Activated B cell treated with CpG ODN at 0.5 μM for 24 hours (primary cell): ENCODE measurements at places on chromosomes 12 and 14.

DNA sequence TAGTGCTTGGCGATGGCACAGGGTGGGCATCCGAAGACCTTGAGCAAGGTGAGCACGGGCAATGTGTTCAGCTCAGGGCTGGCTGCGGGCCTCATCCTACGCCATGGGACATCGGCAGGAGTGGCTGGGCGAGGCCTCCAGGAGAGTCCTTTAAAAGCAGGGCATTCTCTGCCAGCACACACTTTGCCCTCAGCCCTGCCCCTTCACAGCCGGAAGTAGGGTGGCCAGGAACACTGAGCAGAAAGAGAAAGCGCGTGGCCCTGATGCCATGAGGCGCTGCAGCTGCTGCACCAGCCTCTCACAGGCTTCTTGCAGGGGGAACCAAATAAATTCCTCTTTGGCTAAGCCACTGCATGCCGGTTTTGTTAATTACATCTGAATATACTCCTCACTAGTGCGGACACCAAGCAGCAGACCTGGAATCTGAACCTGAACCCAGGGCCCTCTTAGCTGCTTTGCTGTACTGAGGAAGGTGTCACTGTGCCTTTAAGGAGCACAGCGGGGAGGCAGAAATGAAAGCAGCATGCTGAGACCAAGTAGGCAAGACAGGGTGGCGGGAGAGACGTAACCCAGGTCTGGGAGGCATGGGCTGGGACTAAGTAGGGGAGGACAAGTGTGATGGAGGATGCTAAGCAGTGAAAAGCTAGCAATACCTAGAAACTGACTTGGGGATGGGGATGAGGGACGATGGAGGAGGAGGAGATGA, 155.2 kb downstream of the TTC7B start:
- no peak for DNase-seq

DNA sequence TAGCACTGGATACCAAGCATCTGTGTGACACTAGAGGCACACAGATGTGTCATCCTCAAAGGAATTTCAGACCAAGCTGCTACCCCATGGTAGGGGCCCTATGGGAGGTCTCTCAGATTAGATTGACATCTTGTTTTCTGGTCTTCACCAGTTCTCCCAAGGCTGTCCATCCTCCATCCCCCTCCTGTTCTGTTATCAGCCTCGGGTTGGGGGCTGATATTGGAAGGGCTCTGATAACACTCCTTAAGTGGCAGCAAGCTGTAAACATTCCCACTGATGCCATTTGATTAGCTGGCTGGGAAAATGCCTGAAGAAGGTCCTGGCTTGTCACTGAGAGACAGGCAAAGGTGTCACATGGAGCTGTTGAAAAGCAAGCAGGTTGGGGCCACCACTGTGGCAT, 185.9 kb upstream of the RBM19 start:
- DNase-seq, result no peak

GRCh38 chr12:5773550-5773949, 171.5 kb downstream of the ANO2 start:
- DNase-seq, result no peak

DNA sequence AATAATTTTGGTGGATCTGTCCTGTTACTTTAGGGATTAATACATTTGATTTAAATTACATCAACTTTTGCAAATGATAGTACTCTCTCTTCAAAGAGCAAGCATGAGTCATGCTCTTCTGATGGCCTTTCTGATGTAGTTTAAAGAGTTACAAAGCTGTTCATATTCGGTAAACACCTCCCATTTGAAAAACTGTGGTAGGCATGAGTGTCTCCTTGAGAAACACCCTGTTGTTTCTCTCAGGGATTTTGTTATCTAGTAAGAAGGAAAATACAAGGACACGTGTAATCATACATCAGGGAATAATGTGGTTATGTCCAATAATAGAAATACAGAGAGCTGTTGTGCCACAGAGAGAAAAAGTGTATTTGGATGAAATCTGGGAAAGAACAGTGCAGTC, 53.3 kb upstream of the E2F7 start:
- DNase-seq, result no peak

- DNase-seq, result no peak
These were observed 83.7 kb downstream of the ST8SIA1 start for GRCh38 chr12:22250762-22251161.

DNA sequence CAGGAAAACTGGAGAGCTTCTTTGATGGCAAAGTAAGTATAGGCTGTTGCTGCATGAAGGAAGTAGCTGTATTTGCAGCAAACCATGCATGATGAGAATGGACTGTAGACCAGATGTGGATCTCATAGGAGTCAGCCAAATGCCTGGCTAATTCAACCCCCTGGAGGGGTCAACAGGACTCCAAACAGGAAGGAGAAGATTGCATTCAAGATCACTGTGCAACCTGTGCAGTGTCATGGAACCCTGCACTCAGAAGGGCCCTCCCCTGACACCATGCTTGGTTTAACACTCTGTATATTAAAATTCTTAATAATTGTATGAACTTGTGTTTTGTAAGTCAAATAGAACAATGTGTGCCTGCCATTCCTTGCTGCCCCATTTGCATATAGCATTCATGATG, 225.1 kb upstream of the FSCB start:
- no peak for DNase-seq

- no peak for DNase-seq
These were observed 747.2 kb upstream of the TMEM132C start for GRCh38 chr12:127519779-127520178.

DNA sequence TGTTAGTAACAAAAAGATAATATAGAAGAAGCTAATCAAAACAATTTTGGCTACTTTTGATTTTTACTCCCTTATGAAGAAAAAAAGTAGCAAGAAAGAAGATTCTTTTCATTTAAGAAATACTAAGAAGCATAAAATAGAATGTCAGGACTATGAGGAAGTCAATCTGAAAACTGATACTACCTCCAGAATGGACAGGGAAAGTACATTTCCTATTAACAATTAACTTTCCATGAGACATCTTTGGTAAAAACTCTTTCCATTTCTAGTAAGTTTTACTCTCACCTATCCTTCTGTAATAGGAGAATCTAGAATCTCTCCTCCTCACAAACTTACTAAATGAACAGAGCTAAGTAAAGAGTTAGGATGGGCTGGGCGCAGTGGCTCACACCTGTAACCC, 51.3 kb upstream of the NPFF start:
- no peak for DNase-seq

- DNase-seq, result no peak
These were observed 152.0 kb upstream of the AVPR1A start for GRCh38 chr12:63302941-63303536.

DNA sequence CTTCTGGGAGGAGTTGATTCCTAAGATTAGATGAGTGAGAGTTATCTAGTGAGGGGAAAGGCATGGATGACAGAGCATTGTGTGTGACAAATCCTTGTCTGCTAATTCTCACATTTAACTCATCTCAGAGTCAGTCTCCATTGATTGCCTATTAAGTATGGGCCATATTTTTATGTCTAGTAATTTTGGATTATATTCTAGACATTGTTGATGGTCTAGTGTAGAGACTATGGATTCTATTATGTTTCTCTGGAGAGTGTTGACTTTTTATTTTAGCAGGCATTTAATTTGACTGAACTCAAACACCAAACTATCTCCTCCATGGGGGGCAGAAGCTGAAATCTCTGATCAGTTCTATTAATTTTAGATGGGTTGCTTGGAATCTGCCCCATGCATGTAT, 114.4 kb downstream of the CACNA1C start:
- DNase-seq, result no peak

DNA sequence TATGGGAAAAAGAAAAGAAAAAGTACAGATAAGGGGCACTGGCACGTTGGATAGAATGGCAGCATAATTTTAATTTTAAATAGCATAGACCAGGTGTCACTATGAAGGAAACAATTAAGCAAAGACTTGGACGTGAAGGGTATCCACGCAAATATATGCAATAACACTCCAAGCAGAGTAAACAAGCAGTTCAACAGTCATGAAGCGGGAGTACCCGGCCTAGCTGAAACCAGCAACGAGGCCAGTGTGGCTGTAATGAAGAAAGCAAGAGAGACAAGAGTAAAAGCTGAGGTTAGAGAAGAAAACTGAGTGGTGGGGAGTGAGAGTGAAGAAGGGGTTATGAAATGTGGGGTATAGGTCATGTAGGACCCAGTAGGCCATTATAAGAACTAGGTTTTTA, 85.4 kb downstream of the BCL2L14 start:
- DNase-seq, result no peak

DNA sequence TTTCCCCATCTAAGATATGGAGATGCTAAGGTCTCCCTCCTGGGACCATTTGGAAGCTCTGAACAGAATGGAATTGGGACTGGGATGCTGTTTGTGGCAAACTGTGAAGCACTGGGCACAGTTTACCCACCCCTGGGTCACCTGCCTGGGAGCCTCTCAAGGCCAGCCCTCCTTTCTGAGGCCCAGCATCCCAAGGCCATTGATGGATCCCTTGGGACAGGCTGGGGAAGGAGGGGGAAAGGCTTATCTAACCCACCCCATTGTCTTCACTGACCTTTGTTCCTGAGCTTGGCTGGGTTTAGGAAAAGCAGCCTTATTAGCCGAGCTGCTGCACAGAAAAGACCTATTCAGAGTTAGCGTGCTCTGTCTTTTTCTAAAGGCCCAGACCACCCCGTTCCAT, 5.2 kb downstream of the CCDC85C start:
- DNase-seq, result no peak

GRCh38 chr12:7154901-7155470, 24.8 kb downstream of the CLSTN3 start:
- DNase-seq, result no peak

DNA sequence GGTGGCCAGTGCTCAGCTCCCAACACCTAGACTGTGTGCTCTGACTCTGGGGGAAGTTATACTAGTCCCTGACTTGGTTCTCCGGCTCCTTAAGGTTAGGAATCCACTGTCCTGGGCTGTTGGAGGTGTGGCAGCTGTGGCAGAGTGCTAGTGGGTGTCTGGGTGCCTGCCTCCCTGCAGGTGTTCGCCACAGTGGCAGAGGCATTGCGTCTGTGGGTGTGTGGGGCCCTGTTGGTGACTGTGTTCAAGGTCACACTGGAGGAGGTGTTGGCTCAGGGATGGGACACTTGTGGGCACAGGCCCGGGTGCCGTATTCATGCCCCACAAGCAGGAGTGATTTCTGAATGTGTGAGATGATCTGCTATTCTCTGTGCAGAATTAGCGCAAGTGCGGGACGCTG, 467.4 kb downstream of the TMEM121 start:
- DNase-seq, result no peak

GRCh38 chr12:68271346-68271745, 17.9 kb upstream of the IL22 start:
- no peak for DNase-seq

DNA sequence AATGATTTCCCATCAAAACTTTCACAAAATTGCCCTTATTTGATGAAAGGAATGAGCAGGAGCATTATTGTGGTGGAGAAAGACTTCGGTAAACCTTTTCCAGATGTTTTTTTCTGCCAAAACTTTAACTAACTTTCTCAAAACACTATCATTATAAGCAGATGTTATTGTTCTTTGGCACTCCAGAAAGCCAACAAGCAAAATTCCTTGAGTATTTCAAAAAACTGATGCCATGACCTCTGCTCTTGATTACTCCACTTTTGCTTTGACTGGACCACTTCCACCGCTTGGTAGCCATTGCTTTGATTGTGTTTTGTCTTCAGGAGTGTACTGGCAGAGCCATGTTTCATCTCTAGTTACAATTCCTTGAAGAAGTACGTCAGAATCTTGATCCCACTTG, 29.7 kb upstream of the RAB21 start:
- DNase-seq, result no peak

GRCh38 chr12:121443193-121443870, 43.4 kb downstream of the RNF34 start:
- peak; percentile 57 for DNase-seq

GRCh38 chr12:129599406-129599805, 304.4 kb downstream of the TMEM132D start:
- no peak for DNase-seq

DNA sequence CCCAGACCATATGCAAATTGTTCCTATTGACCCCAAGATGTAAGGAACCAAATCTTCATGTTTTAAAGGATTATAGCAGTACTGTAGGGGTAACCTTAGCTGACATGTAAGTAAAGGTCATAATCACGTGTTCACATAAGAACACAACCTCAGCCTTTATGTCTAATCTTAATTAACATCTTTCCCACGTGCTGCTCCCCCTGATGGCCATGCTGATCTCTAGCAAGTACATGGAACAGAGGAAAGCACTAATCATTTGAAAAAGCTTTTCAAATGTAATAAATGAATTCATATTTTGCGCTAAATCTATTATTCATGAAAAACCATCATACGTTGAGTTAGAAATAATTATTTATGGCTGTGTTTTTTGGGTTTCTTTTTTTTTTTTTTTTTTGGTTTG, 30.5 kb upstream of the ITPR2 start:
- DNase-seq, result no peak

DNA sequence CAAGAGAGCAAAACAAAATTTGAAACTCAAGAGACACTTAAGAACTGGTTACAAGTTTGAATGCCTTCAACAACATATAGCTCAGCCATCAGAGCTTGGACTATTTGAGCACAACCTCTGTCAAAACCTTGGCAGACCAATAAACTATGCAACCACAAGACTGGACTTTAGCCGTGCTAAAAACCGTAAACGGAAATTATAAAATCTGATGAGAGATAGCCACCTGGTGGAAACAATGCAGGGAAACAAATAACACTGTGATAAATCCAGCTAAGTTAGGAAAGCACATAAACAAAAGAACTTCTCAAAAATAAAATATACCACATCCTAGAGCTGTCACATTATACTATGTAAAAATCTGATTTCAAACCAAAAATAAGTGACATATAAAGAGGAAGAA, 1074.2 kb upstream of the NOVA1 start:
- DNase-seq, result no peak

- peak; percentile 21 for DNase-seq
These were observed 63.7 kb downstream of the ZNF664 start for GRCh38 chr12:124036657-124037109.

- no peak for DNase-seq
These were observed 27.8 kb upstream of the NFYB start for GRCh38 chr12:104165801-104166200.

DNA sequence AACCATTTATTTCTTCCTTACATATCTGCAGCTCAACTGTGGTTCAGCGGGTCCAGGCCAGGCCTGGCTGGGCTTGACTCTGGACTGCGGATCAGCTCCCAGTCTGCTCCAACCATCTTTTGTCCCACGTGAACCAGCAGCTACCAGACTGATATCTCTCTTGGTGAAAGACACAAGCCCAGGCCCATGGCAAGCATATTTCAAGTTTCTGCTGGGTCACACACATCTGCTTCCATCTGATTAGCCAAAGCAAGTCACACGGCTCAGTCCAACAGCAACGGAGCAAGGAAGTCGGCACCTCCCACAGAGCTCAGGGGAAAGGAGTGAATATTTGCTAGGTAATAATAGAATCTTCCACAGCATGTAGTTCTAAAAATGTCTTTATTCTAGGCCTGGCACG, 24.7 kb upstream of the MARK3 start:
- no peak for DNase-seq

GRCh38 chr14:22572562-22573058, 16.4 kb downstream of the DAD1 start:
- DNase-seq, result no peak

GRCh38 chr14:75068294-75069120, 934 bp upstream of the ZC2HC1C start:
- DNase-seq, result no peak

GRCh38 chr12:6613015-6613775, 6.0 kb upstream of the CHD4 start:
- DNase-seq, result no peak

- no peak for DNase-seq
These were observed 2.7 kb downstream of the CD163L1 start for GRCh38 chr12:7441216-7441615.

- DNase-seq, result no peak
These were observed 276.9 kb downstream of the CACNA1C start for GRCh38 chr12:2329661-2330210.
